Activated T-helper 2 cell treated with anti-CD3 and anti-CD28 coated beads, Interferon-gamma antibody, Interleukin-2, Interleukin-4, amounts not matched to agents 10 μg/mL and 5 μg/mL and 100 μg/mL, durations not matched to agents 14 hours and 24 hours and 36 hours (primary cell): ENCODE measurements at places on chromosomes 12 and 14.

DNA sequence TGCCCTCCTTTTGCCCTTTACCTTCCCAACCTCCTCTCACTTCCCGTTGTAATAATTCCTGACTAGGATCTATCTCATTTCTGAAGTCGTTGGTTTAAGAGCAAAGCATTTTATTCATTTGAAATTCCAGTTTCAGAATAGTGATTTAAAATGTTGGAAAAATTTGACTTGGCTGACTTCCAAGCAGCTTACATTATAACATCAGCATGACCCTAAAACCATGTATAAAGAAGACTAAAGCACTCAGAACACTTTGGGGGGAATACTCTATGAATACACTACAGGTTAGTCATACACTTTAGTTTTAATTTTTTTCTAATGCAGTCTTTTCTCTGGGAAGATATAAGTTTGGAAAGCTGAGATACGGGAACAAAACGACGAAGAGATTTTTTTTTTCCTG is 161.1 kb downstream of the BTG1 start:
- no peak for DNase-seq

DNA sequence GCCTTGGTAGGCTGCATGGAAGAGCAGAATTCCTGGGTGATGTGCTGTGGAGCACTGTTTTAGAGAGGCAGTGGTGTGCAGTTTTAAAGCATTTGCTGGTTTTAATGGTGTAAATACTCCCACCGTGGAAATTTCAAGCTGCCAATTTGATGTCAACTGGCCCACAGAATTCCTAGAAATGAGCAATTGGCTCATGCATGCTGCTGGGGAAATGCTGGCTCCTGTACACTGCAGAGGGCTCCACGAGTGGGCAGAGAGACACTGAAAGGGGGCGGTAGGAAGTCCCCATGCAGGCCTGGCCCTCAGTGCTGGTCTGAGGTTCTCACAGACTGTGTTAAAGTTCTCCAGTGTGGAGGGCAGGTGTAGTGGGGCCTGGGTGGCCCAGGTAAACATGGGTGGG is 99.4 kb upstream of the NTF3 start:
- DNase-seq = no peak

DNA sequence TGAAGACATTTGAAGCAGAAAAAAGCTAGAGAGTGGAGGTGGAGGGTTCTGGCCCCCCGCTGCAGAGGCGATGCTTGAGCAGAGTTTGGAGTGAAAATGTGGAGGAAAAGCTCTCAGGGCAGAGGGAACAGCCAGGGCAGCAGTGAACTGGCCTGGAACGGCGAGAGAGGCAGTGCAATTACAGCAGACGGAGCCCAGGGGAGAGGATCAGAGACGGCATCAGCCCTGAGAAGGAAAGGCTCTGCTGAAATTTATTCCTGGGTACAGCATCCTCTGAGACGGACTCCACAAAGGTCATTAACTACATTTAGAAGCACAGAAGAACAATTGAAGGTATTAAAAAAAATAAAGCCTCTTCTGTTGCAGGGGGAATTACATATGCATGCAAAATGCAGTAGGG is 14.2 kb downstream of the STON2 start:
- no peak for DNase-seq

DNA sequence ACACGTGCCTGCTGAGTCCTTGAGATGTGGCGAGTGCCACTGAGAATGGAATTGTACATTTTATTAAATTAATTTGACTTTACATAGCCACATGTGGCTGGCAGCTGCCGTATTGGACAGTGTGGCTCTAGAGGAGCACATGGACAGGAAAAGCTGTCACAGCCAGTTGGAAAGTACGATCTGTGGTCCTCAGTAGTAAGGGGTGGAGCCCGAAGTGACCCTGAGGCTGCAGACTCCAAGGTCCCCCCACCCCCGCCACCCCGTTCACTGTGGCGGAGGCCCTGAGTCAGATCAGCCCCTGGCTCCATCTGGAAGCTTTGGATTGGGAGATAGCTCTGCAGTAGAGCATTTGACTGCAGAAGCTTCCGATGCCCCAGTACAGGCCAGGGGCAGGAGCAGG is 25.8 kb upstream of the BEGAIN start:
- no peak for DNase-seq

GRCh38 chr12:21354641-21355040 is 18.1 kb upstream of the IAPP start:
- no peak for DNase-seq

DNA sequence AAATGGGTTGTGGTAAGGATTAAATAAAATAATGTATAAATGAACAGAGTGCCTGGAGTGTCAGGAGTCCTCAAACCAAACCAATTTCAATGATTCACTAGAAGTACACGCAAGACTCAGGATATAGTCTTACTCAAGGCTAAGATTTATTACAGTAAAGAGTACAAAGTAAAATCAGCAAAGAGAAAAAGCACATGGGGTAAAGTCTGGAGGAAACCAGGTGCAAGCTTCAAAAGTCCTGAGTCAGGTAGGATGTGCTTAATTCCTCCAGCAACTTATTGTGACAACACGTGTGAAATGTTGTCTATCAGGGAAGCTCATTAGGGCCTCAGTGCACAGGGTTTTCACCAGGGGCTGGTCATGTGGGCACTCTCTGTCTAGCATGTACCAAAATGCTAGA is 105.8 kb upstream of the NAP1L1 start:
- DNase-seq = no peak
